A549 treated with AZD2906 at 1 μM for 4 hours (cell line): ENCODE measurements at places on chromosomes 16 and 17. TPM values are rescaled to one million over a fixed set of nuclear protein-coding genes. Genes with fewer than 3 reads are reported as not detected.

The PRR15L gene
- 3.1 to 3.9 TPM (median 3.5 TPM) in 5 replicates for total RNA-seq

The MMP28 gene
- total RNA-seq, result 4.9 to 8.4 TPM (median 7.1 TPM) in 5 replicates

The NRN1L gene
- 0.15 to 0.24 TPM (median 0.20 TPM) in 4 of 5 replicates, not detected in the other for total RNA-seq

The SIRT7 gene
- total RNA-seq, result 27.2 to 45.6 TPM (median 41.6 TPM) in 5 replicates
